ENCODE measurements at places on chromosomes 12 and 14. TPM values are rescaled to one million over a fixed set of nuclear protein-coding genes. Genes with fewer than 3 reads are reported as not detected.

Gene NPFF
- not detected for total RNA-seq

DNA sequence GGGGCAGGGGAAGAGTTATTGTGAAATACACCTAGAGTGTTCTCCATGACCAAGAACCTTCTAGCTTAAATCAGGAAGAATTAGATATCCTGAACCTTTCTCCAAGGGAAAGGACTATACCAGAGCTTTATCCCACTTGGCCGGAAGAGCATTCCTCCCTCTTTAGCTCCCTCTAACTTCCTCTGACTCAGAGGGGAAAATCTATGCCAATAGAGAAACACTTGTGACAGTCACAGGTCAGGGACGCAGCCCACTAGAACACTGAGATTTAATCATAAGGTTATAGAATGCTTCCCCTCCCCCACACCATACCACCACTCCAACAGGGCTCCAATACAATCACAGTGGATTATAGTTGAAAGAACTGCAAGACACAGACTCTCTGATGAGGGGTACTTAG, 55.4 kb upstream of the RFX4 start:
- no peak for DNase-seq

DNA sequence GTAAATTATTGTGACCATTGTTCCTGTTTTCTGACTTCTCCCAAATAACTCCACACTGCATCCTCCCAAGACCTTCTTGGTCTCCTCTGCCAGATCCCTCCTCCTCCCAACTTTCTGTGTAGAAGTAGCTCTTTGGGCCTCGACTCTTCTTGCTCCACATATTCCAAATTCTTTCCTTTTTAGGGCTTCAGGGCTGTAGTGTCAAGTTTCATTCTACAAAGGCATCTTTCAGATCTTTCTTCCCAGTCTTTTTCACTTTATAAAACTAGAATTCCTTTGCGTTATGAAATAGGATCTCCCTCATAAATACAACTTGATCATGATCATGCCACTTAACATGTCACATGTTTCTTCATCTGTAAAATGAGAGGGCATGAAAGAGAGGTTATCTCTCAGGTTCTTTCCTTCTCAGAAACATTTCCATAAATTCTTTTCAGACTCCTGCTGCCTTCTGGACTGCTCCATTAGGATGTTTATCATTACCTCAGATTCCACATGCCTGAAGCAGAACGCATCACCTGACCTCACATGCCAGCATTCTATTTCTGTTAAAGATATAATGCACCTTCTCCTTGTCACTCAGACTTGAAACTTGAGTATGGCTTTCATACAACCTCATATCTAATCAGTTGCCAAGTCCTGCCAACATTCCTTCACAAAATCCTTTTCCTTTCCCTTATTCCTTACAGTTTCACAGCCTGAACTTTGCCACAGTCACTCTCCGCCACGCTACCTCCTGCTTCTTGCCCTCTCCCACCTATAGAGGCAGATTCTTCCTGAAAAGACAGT, 8.5 kb downstream of the SLC38A1 start:
- DNase-seq = no peak

DNA sequence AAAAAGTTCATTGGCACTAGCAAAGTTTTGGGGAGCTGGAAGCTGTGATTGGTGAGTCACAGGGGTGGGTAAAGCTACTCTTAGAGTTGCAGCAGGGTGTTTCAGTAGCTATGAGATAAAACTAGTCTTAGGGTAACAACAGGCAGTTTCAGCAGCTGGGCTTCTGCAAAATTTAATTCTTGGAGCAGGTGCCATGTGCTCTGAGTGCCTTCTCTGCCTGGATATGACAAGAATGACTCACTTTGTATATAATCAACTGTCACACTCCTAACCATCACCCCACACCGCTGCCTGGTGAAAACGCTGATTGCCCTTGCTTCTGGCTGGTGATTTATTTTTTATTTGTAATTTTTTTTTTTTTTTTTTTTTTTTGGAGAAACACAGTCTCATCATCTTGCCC, 10.5 kb upstream of the PLBD2 start:
- no peak for DNase-seq

- no peak for DNase-seq
Observed at GRCh38 chr14:69827560-69827959, 30.5 kb upstream of the SLC10A1 start.

Gene GNB3
- total RNA-seq = 5.8 TPM

DNA sequence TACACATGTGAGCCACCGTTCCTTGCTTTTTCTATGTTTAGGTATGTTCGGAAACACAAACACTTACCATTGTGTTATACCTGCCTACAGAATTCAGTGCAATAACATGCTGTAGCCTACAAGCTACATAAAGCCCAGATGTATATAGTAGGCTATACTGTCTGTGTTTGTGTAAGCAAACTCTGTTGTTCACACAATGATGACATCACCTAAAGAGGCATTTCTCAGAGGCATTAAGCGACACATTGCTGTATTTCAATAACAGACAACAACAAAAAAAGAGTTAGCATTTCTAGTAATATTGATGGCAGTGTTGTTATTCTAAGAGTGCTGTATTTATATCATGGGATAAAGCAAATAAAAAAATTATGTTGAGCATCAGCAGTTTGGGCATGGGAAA, 70.2 kb downstream of the MED13L start:
- DNase-seq = no peak

DNA sequence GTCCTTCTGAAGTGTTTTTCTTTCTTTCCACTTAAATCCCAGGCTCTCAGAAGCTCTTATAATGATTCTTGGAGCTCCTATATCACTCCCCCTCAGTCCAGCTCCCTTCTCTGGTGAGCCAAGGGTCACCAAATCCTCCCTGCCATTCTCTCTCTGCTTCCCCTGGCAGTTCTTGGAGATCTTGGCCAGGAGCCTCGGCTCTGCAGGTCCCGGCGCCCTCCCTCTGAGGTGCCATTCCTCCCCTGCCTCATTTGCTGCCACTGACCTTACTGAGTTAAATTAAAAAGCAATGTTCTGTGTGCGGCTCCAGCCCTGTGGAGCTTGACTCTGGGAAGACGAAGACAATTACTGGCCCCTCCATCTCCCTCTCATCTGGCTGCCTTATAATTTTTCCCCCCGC, 7.0 kb downstream of the CISTR start:
- DNase-seq = no peak

DNA sequence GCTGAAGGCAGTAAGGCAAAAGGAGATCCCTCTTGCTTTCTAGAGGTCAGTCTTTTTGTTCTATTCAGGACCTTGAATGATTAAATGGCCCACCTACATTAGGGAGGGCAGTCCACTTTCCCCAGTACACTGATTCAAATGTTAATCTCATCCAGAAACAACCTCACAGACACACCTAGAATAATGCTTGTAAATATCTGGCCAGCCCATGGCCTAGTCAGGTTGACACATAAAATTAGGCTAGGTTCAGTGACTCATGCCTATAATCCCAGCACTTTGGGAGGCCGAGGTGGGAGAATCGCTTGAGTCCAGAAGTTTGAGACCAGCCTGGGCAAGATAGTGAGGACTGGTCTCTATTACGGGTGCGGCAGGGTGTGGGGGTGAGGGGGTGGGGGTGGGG, 43.5 kb downstream of the MIPOL1 start:
- DNase-seq = no peak

DNA sequence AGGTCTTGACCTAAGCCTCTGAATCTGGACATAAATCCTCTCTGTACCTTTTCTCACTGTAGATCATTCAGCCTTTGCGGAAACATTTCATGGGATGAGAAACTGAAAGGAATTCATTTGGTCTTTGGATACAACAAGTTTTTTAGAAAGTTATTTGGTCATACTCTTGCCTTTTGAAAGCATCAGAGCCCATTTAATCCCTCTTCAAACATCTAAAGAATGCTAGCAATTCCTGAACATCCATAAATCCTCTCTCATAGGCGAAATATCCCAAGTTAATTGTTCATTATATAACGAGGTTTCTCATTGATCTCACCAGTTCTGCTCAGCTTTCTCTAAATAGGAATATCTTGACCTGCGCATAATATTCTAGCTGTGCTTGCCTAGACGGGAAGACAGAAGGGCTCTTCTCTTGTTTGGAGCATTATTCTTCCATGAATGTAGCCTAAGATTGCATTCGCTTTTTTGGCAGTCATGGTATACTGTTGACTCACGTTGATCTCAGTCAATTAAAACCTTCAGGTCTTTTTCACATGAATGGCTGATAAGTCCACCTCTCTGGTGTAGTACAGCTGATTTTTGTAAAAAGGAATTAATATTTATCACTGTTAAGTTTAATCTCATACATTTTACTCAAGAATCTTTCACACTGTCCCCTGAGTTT, 24.1 kb downstream of the NTN4 start:
- DNase-seq = no peak

- no peak for DNase-seq
Observed at GRCh38 chr12:12521044-12521485, 41.6 kb downstream of the DUSP16 start.

Gene ATP2A2
- 3,455 TPM for total RNA-seq

Gene AQP2
- 0.09 TPM for total RNA-seq

DNA sequence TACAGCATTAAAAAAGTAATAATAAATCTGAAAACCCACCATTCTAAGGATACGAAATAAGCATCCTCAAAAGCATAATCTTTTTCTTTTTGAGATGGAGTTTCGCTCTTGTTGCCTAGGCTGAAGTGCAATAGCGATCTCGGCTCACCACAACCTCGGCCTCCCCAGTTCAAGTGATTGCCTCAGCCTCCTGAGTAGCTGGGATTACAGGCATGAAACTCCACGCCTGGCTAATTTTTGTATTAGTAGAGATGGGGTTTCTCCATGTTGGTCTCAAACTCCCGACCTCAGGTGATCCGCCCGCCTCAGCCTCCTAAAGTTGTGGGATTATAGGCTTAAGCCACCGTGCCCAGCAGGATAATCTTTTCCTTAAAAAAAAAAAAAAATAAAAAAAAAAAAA, 4.3 kb downstream of the CCNT1 start:
- DNase-seq = no peak

Gene HOXC10
- total RNA-seq = not detected
